ENCODE measurements at places on chromosomes 4 and X.

DNA sequence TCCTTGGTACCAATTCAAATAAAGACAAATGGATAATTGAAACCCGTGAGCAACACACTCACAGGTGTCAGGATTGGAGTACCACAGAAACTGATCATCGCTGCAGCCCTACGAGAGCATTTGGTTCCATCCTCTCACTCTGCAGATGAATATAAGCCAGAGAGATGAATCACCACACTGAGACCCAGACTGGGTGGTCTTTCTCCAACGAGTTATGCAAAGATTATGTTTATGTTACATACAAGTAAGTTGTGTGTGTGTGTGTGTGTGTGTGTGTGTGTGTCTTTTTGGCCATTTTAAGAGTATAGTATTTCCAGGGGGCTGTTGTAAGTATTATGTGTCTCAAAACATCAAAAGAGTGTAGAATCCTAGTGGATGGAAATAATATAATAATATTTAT, 329.5 kb upstream of the ZFP42 start:
- no peak for DNase-seq

DNA sequence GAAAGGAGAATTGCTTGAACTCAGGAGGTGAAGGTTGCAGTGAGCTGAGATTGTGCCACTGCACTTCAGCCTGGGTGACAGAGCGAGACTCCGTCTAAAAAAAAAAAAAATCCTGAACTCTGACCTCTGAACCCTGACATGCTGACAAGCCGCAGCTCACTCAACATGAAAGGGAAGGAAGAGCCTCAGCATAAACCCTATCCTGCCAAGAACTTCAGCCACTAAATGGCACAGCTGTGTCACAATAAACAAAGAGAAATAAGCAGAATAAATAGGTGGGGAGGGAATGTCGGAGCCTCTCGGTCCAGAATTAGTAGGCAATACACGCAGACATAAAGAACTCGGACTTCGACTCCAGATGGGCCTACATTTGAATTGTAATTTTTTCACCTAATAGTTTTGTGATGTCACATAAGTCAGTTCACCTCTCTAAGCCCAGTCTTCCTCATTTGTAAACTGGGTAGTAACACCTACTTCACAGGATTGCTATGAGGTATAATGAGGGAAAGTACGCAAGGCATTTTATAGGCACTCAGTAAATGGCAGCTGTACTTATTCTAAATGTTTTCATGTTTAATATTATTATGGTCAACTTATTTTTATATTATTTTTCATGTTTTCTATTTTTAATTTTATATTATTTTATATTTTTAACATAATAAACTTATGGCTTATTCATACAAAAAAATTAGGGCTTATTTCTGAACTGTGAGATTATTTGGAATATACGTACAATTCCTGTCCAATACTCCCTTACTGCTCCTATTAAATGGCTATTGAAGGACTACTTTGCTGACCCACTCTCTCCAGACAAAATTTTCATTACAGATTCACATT, 243.4 kb downstream of the SCFD2 start:
- no peak for DNase-seq

DNA sequence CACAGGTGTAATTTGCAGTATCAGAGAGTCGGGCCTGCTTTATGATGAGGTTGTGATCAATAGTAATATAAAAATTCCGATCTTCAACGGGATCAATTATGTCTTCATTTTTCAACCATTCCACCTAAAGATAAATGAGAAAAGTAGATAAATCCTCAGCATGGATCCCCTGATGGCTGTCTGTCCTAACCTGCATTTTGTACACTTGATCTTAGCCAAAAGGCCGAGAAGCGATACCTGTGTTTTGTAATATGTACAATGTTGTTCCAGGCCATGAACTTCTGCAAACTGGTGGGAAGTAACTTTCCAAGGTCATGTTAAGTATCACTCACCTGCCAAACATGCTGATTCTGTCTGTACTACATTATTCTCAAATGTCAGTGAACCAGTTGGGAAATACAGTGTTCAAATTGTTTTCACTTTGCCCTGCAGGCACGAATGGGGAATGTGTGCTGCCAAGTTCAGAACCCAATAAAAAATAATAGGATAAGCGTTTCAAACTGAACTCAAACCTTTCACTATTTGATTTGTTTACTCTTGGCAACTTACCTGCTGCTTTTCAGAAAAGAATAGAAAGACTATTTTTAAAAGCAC, 298.1 kb downstream of the UNC5C start:
- no peak for DNase-seq

GRCh38 chrX:154542723-154543424, 3.8 kb downstream of the G6PD start:
- DNase-seq, result no peak

- no peak for DNase-seq
These were observed 14.9 kb upstream of the FAM9B start for GRCh38 chrX:9048801-9049200.

DNA sequence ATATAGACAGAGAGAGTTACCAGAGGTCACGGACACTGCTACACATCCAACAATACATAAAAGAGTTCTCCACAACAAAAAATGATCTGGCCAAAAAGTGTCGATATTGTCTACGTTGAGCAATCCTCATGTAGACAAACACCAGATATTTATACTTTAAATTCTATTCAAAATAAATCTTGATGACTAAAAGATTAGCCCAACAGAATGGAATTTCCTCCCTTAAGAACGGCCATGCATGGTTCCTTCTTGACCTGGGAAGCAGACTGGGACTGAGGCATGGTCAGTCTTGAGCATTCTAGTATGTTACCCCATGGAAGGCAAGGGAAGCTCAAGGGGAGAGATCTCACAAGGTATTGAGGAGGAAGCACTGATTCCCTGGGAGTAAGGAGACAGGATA, 43.5 kb downstream of the LHFPL1 start:
- DNase-seq, result no peak

DNA sequence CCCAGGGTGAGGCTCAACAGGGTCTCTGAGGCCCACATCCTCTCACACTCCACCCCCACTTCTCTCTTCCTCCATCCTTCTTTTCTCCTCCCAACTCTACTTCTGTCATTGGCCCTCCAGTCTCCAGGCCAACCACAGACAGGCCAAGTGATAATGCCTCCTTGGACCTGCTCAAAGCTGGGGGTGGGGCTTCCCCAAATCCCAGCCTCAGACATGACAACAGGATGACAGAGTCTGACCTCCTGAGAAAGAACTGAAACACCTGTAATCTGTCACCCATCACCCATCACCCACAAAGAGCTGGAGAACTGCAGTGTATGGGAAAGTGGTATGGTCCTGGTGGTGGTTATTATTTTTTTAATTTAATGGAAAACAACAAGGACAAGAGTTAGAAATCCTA, 72.6 kb downstream of the SH3KBP1 start:
- DNase-seq, result no peak
